ENCODE measurements at places on chromosomes 3 and 15.

- no peak for DNase-seq
These were observed 170.9 kb downstream of the AKAP13 start for GRCh38 chr15:85551221-85551832.

- no peak for DNase-seq
These were observed 74.0 kb downstream of the HERC1 start for GRCh38 chr15:63759752-63760151.

- no peak for DNase-seq
These were observed 5.5 kb upstream of the PLXND1 start for GRCh38 chr3:129611812-129612533.

DNA sequence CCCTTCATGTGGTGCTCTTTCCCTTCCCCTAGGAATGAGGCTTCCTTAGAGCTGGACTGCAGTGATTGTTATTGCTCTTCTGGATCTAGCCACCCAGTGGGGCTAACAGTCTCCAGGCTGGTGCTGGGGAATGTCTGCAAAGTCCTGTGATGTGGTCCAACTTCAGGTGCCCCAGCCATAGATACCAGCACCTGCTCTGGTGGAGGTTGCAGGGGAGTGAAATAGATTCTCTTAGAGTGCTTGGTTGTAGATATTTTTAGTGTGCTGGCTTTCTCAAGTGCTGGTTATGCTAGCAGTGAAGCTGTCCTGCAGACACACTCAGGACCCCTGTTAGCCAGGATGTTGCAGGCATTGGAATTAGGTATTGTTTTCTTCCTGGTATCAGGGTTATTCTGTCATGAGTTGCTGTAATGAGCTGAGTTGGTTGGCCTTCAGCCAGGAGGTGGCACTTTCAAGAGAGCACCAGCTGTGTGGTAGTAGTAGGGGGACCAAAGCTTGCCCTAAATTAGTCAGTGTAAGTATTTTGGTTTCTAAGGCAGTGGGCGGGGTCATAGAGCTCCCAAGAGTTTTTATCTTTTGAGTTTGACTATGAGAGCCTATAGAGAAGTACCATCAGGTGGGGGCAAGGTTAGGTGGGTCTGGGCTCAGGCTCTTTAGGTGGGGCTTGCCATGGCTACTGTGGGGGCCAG is 317.5 kb upstream of the SGO1 start:
- DNase-seq, result no peak

GRCh38 chr15:91311986-91312385 is 211.9 kb downstream of the SV2B start:
- DNase-seq, result no peak

GRCh38 chr15:64224511-64224910 is 61.7 kb upstream of the PPIB start:
- DNase-seq, result no peak

- no peak for DNase-seq
These were observed 17.3 kb upstream of the LRRK1 start for GRCh38 chr15:100901702-100902435.
